Right kidney (tissue), 9 donors: ENCODE measurements at places on chromosomes 3 and 15.

- no peak for DNase-seq
Measured at GRCh38 chr15:29784413-29784812, 37.9 kb downstream of the TJP1 start.

DNA sequence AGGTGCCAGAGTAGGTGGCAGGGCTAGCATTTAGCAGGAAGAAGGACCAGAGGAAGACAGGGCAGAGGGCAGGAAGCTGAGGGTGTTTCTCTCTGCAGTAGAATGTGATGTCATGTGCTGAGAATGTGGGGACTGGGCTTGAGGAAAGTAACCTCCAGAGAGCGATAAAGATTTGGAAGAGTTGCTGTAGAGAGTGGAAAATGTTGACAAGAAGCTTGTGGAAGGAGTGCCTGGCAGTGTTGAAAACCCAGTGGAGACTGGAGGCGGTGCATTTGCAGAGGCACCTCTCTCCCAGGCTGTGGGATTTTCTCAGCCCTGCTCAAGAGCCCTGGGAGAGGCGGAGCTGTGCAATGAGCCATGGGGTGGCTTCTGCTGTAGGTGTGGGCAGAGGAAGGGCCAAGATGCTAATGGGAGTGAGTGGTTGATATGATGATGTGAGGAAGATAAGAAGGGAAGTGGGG, 54.8 kb downstream of the MESD start:
- DNase-seq = no peak

DNA sequence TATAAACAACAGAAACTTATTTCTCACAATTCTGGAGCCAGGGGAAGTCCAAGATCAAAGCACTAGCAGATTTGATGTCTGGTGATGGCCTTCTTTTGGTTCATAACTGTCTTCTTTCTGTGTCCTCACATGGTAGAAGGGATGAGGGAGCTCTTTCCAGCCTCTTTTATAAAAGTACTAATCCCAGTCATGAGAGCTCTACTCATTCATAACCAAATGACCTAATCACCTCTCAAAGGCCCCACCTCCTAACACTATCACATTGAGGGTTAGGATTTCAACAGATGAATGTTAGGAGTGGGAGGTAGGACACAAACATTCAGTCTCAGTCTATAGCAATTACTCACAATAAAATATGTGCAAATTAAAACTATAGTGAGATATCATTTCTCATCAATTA, 50.1 kb upstream of the UBE2E2 start:
- DNase-seq = no peak

DNA sequence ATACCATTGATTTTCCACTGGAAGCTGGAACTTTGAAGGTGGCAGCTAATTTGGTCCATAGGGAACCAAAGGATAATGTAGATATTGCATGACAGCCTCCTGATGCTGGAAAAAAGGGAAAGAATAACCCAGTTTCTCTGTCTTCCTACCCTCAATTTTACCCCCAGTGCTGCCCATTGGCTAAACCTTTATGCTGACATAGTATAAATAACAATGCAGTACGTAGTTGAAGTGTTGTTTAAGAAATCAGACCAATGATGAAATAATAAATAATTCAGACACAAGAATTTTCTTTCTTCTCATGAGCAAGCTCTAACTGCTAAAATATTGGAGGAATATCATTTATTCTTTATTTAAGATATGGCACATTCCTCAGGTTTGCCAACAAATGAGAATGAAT, 843.4 kb downstream of the EPHA3 start:
- DNase-seq = no peak

DNA sequence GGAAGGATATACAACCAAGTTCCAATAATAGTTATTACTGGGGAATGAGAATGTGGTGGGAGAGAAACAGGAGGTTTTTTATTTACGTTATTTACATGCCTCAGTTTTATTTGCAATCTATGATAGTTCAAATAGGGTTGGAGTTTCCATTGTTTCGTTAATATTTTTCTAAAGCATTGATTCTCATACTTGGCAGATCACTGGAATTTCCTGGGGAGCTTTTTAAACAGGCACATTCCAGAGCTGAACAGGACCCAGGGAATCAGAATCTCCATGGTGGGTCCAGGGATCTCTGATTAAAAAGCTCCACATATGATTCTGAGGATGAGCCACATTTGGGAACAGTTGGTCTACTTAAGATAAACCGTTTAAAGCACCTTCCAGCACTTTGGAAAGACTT, 123.9 kb downstream of the IL20RB start:
- no peak for DNase-seq

DNA sequence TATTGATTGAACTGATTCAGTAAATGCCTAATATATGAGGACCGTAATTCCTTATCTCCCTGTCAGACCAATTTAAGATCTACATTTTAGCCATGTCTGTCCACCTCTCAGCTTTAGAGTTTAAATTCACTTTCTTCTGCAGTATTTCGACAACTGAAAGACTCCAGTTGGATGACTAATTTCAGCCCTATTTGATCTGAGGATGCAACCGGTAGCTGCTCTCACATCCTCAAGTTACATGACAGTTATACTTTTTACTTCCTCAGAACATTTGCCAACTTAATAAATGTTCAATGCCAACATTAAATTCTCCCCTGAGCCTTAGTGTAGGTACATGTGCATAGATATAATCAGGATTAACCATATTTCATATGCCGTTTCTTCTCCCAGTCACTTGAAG, 2.5 kb upstream of the HHLA2 start:
- no peak for DNase-seq

GRCh38 chr3:50525987-50526386, 22.6 kb upstream of the CACNA2D2 start:
- peak; percentile 55 for DNase-seq

- DNase-seq = no peak
Measured at GRCh38 chr15:63986751-63987341, 59.4 kb downstream of the DAPK2 start.

DNA sequence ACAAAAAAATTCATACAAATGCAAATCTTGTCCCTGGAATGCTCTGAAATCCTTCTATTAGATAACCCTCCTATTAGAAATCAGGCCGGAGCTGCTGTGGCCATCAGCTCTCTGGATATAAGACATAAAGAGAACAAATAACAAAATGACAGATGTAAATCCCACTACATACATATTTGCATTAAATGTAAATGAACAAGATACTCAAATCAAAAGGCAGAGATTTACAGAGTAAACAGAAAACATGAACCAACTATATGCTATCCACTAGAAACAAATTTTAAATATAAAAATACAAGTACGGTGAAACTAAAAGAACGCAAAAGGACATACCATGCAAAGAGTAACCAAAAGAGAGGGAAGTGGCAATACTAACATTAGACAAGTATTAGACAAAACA, 10.7 kb downstream of the CYFIP1 start:
- DNase-seq = no peak

- DNase-seq = no peak
Measured at GRCh38 chr15:40467261-40467615, 3.5 kb upstream of the CHST14 start.

GRCh38 chr15:29270976-29271375, 1.4 kb upstream of the NSMCE3 start:
- DNase-seq = no peak

DNA sequence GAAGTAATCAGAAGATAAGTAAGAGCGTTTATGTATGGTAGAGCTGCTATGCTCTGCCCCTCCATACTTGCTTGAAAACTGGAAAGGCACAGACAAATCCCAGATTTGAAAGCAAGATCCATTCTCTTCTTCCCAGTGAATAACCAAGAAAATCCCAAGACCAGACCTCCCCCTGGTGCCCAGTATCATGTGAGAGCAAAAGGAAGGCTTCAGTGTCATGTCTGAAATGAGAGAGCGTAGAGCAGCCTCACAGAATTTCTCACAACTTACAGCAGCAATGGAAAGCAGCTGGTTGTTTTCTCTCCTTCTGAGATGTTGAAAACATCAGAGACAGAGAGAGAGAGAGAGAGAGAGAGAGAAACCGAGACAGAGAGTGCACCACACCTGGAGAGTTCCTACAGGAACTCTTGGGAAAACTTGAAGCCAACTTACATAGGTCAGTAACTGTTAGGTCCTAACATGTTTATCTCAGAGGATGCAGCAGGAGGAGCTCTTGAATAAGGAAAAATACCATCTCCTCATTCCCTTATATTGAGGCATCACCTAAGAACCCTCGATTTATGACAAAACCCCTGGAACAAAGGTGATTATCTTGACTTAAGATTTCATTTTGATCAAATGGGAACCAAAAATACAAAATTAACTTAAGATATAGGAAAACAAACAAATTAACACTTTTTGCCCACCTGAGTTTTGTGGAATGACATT, 273.3 kb downstream of the NSUN3 start:
- peak; percentile 11 for DNase-seq

GRCh38 chr3:10328460-10329071, 7.7 kb upstream of the SEC13 start:
- DNase-seq = no peak

DNA sequence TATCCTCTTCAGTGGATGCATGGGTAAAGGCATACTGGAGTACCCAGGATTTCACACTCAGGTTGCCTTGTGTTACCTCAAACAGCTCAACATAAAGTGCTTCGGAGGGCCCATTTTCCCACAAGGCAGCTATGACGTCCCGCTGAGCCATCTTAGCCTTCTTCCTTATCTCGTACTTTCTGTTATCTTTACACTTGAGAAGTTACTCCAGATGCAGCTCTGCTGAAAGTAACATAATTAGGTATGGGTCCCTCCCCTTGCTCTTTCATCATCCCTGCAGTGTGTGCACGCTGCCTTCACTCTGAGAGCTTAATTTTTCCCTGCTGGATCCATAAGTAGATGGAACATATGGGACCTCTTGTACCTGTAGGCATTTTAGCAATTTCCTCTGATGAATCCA, 410.3 kb downstream of the AGBL1 start:
- no peak for DNase-seq

DNA sequence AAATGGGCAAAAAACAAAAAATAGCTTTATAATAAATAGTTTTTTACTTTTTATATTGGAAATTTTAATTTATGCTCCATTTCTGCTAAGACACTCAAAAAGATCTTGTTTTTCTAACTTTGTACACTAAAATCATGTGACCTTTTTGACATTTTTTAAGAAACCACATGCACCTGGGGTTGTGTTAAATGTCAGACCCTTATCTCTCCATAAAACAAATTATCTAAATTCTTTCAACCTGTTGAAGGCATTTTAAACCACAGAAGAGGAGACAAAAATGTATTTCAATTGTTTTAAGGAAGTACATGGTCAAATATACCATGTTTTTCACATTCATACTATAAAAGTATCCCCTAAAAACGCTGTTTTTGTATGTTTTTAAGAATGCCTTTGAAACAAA, 29.2 kb downstream of the IFT80 start:
- no peak for DNase-seq

DNA sequence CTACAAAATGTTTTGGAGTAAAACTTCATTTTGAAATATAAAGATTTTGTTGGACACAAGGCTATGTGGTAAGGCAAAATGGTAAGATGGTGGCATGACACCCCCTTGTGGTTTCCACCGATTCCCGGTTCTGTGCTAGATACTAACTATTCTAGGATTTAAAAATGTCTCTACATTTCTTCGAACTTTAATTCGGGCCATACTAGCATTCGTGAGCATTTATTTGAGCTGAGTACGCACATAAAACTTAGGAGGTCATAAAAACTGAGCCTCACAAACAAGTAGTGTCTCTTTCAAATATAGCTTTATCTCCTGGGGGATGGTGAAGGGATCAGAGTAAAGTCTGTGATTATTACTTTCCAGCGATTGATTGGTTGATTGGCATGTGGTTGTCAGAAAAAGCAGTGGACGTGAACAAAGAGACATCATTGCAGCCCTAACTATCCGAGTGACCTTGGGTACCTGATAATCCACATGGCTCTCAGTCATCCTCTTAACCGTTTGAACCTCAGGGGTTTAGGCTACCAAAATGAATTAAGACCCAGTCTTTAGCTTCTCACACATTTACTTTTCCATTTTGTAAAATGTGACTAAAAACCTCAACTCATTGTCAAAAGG, 1.1 kb upstream of the ZNF639 start:
- DNase-seq = peak; percentile 27

DNA sequence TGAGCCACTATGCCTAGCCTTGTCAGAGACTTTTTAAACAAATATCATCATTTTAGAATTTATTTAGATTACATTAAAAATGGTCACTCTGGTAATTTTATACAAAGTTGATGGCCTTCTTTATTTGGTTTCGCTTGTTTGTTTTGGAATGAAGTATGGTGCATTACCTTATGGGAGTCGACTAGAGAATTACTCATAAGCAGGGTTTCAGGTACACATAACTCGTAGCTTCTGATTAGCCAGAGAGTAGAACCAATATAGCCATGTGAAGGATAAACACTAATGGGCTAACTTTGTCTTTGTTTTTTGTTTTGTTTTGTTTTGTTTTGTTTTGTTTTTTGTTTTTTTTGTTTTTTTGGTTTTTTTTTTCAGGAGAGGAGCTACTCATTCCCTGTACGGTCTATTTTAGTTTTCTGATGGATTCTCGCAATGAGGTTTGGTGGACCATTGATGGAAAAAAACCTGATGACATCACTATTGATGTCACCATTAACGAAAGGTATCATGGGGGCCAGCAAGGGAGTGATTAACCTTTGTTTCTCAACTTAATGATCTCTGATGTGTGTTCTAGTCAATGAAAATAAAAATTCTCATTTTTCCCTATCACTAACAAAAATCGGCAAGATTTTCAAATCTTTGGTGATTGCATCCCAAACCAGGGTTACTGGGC, 113.2 kb downstream of the IL1RAP start:
- no peak for DNase-seq

- no peak for DNase-seq
Measured at GRCh38 chr3:179404307-179404706, 47.0 kb downstream of the GNB4 start.

DNA sequence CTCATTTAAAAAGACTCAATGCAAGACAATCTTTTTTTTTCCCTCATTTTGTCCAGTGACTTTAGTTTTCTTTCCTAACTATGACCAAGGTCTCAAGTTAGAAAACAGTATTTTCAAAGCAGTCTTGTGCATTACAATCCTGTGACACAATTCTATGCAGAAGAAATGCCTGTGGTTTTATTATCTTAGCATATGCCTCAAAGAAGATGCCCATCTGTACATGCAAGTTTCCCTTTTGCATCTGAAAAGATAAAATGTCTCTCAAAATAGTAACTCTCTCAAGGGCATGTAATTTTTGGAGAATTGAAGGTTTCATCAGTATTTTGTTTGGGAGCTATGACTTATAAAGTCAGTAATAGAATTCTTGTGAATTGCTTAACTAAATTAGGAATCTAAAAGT, 292.0 kb upstream of the SUCLG2 start:
- no peak for DNase-seq
